ENCODE measurements at places on chromosomes 5 and 9.

GRCh38 chr9:77125665-77126064 lies 51.7 kb upstream of the VPS13A start:
- DNase-seq = no peak

- no peak for DNase-seq
Observed at GRCh38 chr9:72292256-72292682, 72.7 kb downstream of the ZFAND5 start.

DNA sequence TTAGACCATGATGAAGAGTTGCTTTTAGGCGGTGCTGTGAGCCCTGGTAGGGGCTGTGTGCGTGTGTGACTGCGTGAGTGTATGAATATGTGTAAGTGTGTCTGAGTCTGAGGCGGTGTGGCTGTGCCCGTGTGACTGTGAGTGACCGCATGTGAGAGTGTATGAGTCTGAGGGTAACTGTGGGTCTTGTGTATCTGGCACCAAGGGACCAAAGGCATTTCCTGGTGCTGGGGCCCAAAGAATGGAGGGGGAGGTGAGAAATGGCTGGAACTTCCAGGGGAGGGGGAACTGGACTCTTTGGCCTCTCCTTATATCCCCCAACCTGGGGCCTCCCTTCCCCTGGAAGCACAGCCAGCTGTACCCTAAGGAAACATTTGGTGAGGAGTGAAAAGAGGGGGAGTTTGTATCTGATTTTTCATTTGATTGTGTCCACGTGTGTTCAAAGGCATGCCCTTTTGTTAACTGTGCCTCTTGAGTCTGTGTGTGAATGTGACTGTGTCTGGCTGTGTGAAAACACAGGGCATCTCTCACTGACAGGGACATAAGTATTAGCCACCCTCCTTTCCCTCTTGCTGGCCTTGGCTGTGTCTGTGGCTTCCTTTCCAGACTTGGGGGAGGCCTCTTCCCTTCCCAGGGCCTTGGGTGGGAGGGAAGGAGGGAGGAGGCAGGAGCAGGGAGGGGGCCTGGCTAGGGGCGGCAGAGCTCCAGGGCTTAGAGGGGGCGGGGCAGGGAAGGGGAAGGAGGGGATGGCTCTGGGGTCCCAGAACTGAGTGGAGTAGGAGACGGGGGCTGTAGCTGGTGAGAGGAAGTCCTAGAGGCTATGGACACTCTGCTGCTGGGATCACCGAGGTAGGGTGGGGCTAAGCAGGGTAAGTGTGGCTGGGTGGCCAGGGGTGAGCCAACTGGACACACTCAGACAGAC lies 1.4 kb downstream of the IL11RA start:
- DNase-seq = no peak

DNA sequence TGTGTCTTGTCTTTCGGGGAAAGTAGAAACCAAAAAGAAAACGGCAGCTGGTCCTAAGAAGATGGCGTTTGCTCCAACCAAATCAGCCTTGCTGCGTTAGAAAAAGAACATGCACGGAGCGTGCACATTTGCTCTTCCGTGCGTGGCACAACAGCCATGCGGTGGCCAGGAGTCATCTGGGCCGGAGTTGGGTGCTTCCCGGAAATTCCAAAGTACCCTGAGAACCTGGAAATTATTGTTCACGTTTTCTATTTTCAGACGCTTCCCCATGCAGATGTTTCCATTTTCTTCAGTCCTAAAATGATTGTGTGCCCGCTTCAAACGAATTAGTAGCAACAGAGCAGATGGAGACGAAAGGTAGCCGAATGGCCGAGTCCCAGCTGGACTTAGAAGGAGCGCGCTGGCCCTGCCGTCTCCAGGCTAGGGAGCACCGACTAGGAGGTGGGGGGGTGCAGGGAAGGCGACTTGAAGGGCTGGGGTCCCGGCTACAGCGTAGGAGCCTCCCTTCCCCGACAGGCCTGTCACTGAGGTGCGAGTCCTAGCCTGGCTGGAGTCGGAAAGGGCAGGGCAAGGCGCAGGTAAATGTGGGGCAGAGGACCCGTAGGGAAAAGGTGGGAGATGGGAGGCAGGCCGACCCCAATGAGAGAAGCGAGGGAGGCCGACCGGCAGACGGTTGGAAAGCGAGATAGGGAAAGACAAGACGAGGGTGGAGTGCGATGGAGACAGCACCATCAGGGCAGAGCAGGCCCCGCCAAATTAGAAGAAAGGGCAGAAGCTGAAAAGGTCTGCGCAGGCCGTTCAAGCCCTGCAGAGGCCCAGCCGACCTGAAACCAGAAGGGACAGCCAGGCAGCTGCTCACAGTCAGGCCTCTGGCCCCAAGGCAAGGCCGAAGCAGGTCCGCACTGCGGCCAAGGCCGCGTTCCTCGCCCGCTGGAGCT lies 1.4 kb downstream of the BARX1 start:
- DNase-seq = no peak

- DNase-seq = no peak
Observed at GRCh38 chr9:27460226-27461023, 63.7 kb upstream of the IFNK start.

DNA sequence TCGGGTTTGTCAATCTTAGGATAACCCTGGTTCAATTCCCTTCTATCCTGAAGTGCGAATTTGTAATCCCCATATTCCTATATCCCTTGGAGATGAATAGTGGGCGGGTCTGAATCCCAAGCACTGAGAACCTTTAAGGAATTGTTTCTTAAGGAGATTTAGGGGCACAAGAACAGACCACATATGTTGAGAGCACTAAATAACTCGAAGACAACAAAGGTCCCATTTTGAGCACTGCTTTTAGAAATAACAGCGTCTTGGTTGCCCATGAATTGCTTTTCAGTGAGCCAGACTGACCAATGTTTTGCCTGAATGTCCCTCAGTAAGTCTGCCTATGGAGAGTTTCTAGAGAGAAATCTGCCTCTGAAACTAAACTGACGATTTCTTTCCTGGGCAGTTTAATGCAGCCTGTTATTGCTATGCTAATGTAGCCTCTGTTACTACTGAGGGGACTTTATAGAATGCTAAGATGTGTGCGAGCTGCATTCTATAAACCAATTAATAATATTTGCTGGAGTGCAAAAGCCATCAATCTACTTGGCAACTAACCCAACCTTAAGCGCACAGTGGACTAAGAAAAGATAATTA lies 445.0 kb upstream of the DMAC1 start:
- no peak for DNase-seq

- no peak for DNase-seq
Observed at GRCh38 chr5:178310130-178310865, 77.7 kb upstream of the PHYKPL start.

- DNase-seq = no peak
Observed at GRCh38 chr5:158634714-158635113, 465.0 kb downstream of the EBF1 start.

GRCh38 chr5:90134892-90135291 lies 274.7 kb downstream of the CETN3 start:
- no peak for DNase-seq

DNA sequence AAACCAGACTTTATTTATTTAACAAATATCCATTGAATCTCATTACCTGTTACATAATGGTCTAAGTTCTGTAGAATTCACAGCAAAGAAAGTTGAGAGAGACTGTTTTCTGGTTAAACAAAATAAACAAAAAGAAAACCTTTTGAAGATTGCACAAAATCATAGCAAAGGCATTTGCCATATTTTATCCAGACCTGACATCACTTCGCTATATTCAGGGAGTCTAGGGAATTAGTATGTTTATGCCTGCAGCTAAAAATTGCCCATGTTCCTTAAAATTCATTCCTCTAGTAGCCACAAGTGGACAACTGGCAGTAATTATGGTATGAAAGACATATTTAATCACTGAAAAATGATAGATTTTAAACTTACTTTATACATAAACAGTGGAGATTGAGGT lies 577.0 kb upstream of the DAB2 start:
- DNase-seq = no peak

DNA sequence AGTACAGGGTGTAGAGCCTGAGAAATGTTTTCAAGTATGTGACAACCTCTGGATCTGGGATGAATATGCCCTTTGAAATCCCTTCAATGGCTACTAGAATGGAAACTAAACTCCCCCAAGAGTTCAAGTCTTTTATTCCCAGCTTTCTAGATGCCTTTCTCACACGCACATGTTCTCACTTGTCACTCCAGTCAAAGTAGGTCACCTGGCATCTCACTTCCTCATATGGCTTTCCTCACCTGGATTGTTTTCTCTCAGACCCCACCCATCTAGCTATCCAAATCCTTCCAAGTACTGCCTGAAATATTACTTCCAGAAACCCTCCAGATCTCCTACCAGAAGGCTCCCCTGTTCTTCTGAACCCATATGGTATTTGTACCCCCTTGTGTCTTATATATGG lies 615.4 kb upstream of the KLF4 start:
- peak; percentile 85 for DNase-seq

DNA sequence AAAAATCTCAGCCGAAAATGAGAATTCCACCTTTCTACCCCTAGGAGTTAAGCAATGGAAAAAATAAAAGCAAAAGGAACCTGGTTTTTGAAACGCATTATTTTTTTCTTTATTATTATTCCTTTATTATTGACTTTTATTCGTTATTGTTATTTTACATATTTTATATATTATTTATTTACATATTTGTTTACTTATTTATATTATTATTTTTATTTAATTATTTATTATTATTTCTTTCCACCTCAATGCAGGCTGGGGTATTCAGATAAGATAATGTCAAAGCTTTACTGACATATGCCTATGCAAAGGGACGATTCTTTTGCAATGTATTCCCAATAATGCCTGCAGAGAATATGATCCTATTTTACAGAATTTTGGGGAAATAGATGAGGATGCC lies 16.7 kb downstream of the UGT3A2 start:
- DNase-seq = no peak

- DNase-seq = no peak
Observed at GRCh38 chr5:148984345-148984744, 78.5 kb downstream of the SH3TC2 start.

GRCh38 chr5:143198332-143198731 lies 205.2 kb downstream of the NR3C1 start:
- no peak for DNase-seq

DNA sequence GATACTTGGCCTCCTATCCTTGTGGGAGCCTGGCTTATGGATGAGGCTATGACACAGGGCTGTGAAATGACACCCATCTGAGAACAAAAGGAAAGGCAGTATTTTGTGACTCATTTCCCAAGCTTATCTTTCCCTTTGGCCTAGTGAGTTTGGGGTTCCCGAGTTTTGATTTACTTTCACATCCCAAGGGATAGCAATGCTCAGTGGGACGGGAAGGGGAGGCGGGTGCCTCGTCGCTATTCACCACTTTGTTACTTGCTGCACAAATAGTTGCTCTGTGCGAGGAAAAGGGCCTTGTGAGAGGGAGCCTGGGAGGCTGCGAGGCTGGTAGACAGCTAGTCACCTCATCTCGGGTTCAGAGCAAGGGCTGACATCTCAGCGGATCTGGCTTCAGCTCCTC lies 59.1 kb upstream of the ENTREP1 start:
- no peak for DNase-seq

- no peak for DNase-seq
Observed at GRCh38 chr5:75632321-75632720, 21.1 kb downstream of the ANKDD1B start.

DNA sequence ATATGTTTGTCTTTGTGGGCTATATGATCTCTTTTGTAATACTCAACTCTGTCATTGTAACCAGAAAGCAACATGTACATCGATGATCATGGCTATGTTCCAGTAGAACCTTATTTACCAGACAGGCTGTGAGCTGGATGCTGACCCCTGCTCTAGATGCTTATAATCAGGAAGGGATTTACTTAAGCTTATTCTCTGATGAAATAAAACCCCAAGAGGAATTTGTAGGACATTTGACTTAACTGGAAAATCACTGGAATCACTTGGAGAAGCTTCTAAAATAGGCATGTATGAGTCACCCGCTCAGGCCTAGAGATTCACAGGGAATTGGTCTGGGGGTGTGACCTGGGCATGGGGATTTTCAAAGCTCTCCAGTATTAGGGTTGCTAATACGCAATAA lies 285.8 kb upstream of the ZNF608 start:
- no peak for DNase-seq

GRCh38 chr5:75824323-75824722 lies 107.1 kb upstream of the POC5 start:
- no peak for DNase-seq

DNA sequence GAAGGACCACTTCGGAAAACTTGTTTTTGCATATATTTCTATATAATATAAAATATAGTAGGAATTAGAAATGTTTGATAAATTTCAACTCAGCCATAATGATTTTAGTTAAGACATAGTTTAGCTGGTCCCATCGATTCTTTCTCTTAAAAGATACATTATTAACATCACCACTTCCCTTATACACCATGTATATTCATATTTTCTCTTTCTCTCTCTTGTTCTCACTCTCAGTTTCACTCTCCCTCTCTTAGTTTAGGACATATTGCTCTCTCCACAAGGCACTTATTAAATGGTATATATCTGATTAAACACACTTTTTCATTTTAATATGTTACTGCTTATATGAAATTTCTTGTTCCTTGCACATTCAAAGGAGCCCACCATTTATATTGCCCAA lies 90.1 kb upstream of the RASEF start:
- DNase-seq = no peak

DNA sequence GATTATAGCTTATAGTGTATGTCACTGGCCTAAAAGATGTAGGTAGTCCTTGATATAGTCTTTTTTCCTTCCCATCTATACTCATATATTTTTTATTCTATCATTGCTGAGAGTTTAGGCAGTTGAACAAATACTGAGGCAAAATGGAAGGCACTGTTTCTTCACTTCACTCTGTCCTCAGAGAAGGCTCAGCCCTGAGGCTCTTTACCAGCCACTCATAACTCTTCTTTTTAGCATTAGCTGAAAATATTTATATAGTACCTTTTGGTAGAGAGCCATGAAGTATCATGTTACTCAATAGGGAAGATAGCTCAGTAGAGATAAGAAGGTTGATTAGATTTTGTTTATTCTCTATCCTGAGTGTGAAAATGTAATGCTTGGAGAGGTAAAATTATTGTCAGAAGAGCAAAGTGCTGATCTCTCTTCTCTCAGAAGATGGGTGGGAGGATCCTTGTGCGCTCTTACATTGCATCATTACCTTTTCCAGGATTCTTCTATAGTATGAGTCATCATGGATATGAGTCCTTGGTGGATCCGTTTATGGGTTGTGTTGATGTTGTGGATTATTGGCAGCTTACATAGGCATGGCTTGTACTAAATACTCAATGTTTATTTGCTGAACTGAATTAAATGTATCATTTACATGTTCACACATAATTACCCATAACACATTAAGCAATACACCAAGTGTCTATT lies 88.1 kb downstream of the ANXA1 start:
- DNase-seq = no peak

GRCh38 chr9:13100914-13101572 lies 178.4 kb downstream of the MPDZ start:
- DNase-seq = no peak

GRCh38 chr9:101201630-101202029 lies 173.1 kb downstream of the PLPPR1 start:
- no peak for DNase-seq
